ENCODE measurements at places on chromosomes 12 and 14.

DNA sequence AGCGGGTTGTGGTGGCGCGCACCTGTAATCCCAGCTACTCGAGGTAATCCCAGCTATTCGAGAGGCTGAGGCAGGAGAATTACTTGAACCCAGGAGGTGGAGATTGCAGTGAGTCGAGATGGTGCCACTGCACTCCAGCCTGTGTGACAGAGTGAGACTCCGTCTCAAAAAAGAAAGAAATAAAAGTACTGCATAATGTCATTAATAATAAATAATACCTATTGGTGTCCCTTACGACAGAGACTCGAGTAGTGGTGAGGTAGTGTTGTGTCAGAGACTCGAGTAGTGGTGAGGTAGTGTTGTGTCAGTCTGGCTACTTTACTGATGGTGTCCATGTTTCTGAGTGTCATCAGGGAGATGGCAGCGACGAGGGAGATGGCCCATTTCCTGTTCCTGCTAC is 1.3 kb downstream of the GLS2 start:
- no peak for DNase-seq

DNA sequence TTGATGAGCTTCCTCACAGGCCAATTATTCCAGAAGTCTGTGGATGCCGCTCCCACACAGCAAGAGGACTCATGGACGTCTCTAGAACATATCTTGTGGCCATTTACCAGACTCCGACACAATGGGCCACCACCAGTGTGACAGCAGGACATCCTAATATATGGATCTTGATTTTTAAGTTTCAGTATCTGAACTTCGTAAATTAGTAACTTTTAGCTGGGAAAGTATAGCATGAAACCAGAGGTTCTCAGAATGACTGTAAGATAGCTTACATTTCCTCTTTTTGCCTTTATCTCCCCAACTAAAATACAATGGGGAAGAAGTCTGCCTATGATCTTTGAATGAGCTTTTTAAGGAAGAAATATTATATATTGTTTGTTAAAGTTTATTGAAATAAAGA is 87.0 kb downstream of the DNAI7 start:
- no peak for DNase-seq

- no peak for DNase-seq
Observed at GRCh38 chr14:100082723-100083122, 17.5 kb downstream of the EVL start.

DNA sequence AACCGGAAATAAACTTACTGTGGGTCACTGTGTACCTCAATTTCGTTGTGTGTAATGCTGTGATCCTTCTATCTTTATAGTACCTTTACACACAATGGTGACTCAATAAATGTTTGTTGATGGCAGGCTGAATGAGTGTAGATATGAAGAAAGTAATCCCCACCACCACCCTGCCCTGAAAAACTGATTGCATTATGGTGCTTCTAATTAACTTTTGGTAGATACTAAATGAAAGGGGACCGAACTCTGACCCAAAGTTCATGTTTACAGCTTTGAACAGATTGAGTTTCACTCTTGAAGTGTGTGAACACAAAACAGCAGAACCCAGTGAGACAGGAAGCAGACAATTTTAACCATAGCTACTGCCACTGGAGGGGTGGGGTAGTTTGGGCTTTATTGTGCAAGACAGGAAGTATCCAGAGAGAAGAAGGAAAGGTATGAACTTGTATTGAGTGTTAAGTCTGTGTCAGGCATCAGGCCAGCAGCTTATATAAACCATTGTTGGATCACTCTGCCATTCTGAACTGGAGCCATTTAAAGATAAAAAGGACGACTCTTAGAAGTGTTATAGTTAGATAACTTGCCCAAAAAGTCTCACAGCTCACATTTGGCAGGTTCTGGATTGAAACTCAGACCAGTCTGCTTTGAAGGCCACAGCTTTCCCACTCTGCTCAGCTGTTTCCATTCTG is 197.0 kb upstream of the AMIGO2 start:
- DNase-seq: no peak

DNA sequence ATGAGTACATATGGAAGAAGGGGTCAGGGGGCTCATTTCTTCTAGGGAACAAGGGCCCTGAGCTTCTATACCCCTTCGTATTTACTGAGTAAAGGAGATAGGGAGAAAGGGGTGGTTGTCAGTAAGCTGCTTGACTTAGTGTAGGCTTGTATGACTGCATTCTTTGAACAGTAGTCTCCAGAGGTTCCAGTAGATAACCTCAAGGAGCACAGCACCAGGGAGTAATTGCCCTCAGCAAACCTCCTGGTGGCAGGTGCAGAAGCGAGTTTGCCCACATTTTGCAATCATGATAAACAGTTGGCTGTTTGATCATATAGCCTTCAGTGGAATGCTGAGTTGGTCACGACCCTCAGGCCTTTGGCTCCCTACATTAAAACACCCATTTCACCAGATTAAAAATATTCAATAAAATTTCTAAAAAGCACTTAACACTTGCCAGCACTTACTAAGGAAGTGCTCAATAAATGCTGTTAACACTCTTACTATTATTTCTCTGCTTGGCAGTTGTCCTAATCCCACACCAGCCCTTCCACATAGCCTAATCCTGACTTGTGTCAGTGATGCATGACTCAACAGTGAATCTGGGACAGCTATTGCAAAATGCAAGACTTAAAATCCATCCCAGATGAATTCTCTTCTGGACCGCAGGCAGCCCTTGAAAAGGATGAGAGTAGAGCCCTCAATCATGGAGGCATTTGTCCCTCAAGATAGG is 3.7 kb upstream of the DHRS4L2 start:
- no peak for DNase-seq

- no peak for DNase-seq
Observed at GRCh38 chr12:72057330-72057914, 118.8 kb downstream of the TPH2 start.

GRCh38 chr12:9793779-9794395 is 33.2 kb upstream of the CD69 start:
- no peak for DNase-seq

DNA sequence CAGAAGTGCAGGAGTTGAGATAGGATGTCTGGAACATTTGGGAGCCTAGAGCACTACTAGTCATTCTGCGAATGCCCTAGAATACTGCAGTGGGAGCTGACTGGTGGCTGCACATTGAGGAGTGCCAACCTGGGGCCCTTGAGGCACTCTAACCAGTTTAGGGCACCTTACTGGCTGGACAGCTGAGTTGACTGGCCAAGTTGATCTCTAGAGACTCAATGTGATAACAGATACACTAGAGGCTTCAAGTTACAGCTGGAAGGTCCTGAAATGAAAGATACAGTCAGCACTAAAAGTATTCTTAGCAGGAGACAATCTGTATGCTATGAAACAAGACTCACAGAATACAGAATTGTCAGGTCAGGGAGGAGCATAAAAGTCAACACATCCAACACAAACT is 8.0 kb downstream of the SLC8A3 start:
- DNase-seq: no peak

DNA sequence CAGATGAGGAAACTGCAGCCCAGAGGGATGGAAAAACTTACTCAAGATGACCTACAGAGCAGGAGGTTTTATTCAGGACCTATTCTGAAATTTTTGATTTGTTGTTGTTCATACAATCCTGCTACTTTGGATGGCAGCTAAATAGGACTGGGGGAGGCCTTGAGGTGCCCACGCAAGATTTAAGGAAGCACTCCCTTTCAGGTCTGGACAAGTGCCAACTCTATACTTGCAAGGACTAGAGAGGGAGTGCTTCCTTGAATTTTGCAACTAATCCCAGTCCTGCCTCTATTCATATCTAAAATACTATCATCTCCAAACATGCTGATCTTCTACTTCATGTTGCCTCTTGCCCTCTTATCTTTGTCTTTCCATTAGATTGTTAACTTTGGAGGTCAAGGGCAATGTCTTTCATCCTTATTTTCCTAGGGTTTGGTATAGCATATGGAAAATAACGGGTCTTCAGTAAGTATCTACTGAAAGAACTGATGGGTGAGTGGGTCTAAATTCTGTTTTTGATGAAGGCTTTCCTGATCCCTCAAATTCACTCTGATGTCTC is 28.6 kb upstream of the PPM1H start:
- no peak for DNase-seq

DNA sequence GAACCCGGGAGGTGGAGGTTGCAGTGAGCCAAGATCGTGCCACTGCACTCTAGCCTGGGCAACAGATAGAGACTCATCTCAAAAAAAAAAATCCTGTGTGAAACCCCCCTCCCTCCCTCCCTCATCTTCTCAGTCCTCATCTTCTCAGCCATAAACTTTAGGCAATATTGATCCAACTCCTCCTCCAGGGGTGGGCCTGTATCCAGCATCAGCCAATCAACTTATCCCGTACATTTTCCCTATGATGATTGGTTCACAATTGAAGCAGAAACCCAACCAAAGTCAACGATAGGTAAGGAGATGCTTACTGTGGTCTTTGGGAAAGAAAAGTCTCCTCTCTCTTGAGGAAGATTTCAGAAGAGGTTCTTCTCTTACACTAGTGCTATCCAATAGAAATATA is 33.5 kb upstream of the CIT start:
- no peak for DNase-seq

- DNase-seq: no peak
Observed at GRCh38 chr14:54050759-54051158, 94.1 kb upstream of the BMP4 start.

- no peak for DNase-seq
Observed at GRCh38 chr12:48286665-48287064, 64.1 kb downstream of the ZNF641 start.

DNA sequence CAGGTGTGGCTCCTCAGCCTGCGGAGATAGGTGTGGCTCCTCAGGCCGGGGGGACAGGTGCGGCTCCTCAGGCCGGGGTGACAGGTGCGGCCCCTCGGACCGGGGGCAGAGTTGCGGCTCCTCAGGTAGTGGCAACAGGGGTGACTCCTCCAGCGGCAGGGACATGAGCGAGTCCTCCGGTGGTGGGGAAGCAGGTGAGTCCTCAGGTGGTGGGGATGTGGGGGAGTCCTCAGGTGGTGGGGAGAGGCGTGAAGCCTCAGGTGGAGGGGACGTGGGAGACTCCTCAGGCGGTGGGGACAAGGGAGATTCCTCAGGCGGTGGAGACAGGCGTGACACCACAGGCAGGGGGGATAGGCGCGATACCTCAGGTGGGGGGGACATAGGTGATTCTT is 9.2 kb downstream of the KMT2D start:
- DNase-seq: no peak

- no peak for DNase-seq
Observed at GRCh38 chr14:22752422-22752821, 14.1 kb upstream of the OXA1L start.

DNA sequence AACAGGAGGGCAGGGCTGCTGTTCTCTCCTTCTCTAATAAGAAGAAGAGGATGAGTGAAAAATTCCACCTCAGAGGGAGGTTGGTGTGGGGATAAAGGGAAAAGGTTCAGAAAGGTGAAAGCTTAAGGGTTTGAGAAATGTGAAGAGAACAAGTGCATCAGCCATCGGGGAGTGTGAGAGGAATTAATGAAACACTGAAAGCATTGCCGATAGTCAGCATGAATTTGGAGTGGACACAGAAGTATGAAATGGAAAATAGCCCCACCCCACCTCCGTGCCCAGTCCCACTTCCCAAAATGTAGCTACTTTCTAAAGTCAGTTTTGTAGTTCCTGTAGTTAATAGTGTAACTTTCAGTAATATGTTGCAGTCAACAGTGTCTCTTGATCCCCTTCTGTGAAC is 33.4 kb downstream of the DIP2B start:
- DNase-seq: no peak

DNA sequence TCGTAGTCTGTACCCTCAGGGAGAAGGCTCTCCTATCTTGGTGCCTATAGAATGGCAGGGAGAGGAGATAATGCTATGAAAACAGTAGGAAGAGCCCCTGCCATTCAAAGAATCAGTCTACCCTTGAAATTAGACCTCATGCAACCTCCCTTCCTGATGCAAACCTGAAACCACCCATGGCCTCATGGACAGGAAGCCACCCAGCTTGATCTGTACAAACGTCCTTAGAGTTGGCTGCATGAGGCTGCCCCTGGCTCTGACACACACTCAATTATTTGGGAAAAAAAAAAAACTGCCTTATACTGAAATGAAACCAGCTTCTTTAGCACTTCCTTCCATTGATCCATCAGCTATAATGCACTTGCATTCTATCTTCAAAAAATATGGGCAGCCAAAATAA is 116.6 kb upstream of the BCL2L14 start:
- DNase-seq: no peak

- no peak for DNase-seq
Observed at GRCh38 chr12:79769189-79769859, 78.6 kb upstream of the PAWR start.

DNA sequence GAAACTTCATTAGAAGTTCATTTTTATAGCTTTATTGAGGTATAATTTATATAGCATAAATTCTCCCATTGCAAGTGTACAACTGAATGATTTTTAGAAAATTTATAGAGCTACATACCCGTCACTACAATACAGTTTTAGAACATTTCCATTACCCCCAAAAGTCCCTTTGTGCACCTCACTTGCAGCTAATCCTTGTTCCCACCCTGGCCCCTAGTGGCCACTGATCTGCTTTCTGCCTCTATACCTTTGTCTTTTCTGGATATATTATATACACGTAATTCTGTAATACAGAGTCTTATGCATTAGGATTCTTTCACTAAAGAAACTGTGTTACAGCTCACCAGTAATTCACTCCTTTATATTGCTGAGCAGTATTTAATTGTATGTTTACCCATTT is 145.1 kb upstream of the DIO2 start:
- no peak for DNase-seq

GRCh38 chr12:127903146-127903545 is 363.8 kb upstream of the TMEM132C start:
- DNase-seq: no peak

DNA sequence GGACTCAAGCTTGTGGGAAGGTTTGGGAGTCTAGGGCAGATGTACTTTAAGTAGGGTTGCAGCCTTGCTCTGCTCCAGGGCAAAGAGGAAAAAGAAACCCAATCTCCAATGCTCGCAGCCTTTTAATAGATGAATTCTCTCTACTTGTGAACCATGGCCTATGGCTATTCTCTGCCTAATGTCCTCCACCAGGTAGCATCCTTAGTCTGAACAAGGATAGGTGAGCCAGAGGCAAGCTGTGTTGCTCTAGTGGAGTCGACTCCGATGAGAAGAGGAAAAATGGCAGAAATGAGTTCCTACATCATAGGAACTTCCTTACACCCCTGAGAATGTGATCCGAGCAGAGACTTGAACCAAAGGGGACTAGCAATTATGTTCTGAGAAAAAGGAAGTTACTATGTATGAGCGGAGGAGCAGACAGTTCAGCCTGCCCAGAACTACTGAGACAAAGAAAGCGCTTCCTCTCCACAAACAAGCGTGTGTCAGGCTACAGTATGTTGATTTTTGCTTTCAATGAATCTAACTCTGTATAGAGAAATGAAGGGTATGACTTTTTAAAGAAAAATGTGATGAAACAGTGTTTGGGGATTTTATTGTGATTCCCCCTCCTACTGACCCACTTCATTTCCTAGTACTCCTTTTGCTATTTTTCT is 153.6 kb upstream of the ARID2 start:
- no peak for DNase-seq
